ENCODE measurements at places on chromosomes 2 and 18. TPM values are rescaled to one million over a fixed set of nuclear protein-coding genes. Genes with fewer than 3 reads are reported as not detected.

EMILIN1 gene
- total RNA-seq = 14.8 TPM

SUCLG1 gene
- total RNA-seq = 81.6 TPM

LYG2 gene
- not detected for total RNA-seq

MFF gene
- total RNA-seq = 34.3 TPM

COLEC11 gene
- total RNA-seq = 30.0 TPM

FSHR gene
- not detected for total RNA-seq

PCGF1 gene
- 15.2 TPM for total RNA-seq

L3MBTL4 gene
- 13.9 TPM for total RNA-seq

PROKR1 gene
- total RNA-seq = not detected

NT5DC4 gene
- not detected for total RNA-seq

SPC25 gene
- 0.67 TPM for total RNA-seq

RAB6D gene
- not detected for total RNA-seq

All from right lobe of liver (tissue), 6 donors.